Osteoblast (primary cell): ENCODE measurements at places on chromosomes 5 and 9.
A peak's percentile ranks its signal among the peaks of the same experiment; 100 is the strongest.

GRCh38 chr9:108056805-108057386, 567.3 kb upstream of the KLF4 start:
- DNase-seq = no peak

DNA sequence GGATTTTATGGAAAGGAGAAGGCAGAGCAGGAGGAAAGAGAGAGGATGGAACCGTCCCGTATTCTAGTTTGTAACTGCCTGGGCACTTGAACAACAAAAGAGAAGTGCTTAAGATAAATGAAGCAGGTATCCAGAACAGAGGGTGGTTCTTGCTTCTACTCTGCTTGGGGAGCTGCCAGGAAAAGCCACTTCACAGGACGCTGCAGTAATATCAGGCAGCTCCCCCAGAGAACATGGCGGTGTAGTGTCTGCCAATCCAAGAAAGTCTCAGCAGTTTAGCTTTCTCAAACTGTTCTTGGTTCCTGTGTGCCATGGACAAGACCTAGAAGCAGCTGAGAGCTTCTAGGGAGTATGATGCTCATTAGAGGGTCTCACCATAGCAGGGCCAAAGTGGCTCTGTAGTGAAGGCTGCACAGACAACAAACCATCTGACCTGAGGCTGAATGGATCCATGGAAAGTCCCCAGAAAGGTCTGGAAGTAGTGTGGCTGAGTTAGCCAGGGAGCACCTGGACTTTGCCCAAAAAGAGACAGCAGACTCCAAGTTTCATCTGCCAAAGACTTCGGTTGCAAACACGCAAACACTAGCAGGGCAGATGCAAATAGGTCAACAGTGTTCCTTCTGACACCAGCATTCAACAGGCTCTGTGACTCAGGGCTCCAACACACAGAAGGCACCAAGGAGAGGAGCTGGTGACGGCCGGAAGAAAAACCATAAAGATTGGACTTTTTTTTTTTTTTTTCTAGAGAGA, 72.2 kb upstream of the TNFSF8 start:
- no peak for DNase-seq

GRCh38 chr5:14277385-14278320, 134.5 kb downstream of the TRIO start:
- no peak for DNase-seq

DNA sequence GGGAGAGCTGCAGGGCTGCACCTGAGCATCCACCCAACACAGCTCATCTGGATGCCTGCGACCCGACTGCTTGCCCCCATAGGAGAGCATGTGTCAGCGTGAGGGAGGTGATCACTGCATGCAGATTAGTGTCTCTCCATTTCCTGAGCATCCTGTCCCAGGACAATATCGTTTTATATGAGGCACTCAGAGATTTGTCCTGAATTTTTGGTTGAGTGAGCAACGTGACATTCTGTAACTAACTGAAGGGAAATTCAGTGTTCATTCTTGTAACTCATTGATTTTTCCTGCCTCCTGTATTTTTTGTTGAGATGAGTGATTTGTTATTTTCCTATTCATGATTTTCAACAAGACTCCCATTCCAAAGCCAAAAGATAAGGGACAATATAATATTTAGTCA, 20.7 kb upstream of the ANKRD34B start:
- DNase-seq = no peak

GRCh38 chr5:96197347-96197746, 235.7 kb upstream of the ELL2 start:
- no peak for DNase-seq

- peak; percentile 89 for DNase-seq
Observed at GRCh38 chr5:1052641-1053390, 44.2 kb downstream of the NKD2 start.

DNA sequence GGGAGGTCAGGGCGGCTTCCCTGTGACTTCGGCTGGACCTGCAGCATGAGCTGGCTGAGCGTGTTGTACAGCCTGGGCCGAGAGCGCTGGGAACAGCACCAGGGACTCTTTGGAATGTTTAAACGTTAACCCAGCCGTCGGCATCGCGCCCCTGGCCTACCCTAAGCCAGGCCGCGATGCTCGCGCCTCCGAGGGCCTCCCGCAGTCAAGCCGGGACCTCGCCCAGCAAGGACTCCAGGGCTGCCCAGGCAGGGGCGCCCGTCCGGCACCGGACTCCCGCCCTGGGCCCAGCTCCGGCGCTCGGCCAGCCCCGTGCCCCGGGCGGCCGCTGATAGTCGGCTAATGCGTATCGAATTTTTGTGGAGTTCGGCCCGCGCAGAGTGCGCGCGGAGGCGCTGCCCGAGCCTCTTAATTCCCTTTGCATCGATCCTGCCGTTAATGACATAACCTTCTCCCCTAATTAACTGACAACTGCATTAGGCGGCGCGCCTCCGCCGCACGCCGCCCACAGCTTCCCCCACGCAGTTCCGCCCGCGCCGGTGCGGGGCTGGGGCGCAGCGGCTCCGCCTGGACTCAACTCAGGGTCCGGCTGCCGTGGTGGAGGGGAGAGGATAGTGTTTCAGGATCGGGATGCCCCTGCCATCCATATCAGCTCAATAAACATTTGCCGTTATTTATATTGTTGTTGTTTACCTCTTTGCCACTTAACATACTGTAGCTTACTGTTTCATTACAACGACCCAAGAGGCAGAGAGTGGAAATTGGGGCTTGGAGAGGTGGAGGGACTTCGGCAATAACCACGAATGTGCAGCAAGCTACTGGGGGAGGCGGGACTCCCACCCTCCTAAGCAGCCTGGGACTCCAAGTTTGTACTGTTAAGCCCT, 28.8 kb upstream of the CDC23 start:
- DNase-seq = peak; percentile 81

DNA sequence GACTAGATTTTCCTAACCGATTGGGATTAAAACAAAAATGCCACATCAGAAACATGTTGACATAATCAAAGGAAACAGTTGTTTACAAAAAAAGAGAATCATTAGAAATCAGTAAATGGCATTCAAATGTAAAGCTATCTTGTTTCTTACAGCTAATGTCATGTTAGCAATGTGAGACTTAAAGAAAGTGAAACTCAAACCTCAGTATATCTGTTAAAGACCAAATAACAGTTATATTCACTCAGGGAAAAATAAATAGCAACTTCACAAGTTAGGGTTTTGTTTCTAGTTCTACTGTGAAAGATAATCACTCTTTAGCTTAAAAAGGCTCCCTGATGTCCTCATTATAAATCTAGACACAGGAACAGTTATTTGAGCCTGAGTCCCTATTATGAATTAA, 189.3 kb upstream of the EFNA5 start:
- DNase-seq = no peak

- DNase-seq = no peak
Observed at GRCh38 chr5:96829297-96829696, 21.6 kb upstream of the ERAP1 start.

- DNase-seq = no peak
Observed at GRCh38 chr9:90795871-90796317, 5.7 kb upstream of the SYK start.

DNA sequence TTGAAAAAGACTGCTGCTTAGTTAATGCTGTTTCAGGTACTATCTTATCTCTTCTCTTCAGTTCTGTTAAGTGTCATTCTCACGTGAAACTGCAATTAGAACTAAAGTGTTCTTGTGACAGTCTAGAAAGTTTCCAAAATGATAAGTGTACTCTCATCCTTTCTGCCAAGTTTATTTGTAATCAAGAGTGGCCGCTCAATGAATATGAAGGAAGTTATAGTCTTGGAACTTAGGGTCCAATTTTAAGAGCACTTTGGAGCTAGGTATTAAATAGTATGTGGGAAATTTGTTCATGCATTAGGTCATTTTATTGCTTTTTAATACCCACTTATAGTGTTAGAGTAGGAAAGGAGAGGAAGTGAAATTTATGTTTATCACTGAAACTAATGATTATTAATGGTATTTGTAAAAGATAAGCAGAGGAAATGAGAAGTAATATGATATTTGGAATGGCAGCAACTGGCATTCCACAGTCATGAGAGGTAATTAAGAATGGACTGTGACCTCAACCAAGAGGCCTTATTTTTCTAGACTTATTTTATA, 20.4 kb downstream of the XRCC4 start:
- no peak for DNase-seq

- DNase-seq = no peak
Observed at GRCh38 chr9:10071579-10071978, 541.2 kb downstream of the PTPRD start.

- DNase-seq = no peak
Observed at GRCh38 chr9:106726070-106726815, 136.7 kb upstream of the ZNF462 start.

DNA sequence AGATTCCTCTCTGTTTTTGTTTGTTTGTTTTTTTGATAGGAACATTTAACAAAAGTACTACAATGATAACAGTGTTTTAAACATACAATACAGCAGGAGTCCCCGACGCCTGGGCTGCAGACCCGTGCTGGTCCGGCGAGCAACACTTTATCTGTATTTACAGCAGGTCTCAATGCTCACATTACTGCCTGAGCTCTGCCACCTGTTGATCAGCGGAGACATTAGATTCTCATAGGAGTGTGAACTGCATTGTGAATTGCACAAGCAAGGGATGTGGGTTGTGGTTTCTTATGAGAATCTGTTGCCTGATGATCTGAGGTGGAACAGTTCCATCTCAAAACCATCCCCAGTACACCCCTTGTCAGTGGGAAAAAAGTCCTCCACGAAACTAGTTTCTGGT, 1068.5 kb upstream of the CDH10 start:
- no peak for DNase-seq

DNA sequence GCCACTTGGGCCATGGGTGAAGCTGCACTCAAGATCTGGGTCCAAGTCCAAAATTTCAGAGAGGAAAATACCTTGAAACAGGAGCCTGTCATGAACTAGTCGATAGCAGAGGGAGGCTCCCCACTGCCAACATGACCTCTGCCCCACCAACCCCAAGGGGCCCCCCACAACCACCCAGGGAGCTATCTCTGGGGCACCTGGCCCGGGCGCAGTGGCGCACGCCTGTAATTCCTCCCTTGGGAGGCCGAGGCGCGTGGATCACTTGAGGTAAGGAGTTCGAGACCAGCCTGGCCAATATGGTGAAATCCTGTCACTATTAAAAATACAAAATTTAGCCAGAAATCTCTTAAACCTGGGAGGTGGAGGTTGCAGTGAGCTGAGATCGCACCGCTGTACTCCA, 20.1 kb upstream of the HMCN2 start:
- DNase-seq = no peak

DNA sequence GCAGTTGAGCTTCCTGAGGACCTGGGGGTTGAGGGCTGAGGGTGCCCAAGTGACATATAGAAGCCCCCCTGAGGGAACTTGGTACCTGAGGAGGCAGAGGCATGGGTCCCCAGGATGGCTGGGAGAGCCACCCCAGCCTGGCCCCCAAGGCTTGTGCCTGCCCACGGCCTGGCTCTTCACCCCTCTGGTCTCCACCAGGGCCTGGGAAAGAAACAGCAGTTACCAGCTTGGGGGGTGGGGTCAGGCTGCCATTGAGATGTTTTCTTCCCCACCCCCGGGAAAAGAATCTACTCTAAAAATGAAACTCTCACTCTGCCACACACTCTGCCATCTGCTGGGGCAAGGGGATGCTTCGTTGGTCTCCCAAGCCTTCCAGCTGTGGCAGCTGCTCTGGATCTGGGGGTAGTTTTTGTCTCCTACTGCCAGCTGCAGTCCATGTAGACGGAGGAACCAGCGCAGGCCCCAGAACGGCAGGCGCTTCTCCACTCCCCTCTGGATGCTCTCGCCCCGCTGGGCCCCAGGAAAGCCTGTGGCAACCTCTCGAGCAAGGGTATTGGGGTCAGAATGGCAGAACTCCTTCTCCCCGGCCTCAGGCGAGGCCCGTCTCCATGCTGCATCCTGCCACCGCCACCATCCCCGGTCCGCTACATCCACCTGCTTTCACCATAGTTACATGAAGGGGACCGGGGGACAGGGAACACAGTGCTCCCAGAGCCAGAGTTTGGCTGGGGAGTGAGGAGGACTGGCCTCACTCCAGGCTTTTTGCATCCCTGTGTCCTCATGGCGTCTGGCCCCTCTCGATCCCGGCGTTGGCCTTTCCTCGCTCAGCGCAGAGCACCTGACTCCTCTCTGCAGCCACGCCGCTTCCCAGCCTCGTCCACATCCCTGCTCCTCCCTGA, 123.5 kb downstream of the DAB2IP start:
- DNase-seq = peak; percentile 71

- no peak for DNase-seq
Observed at GRCh38 chr5:5025774-5026408, 114.2 kb upstream of the ADAMTS16 start.

DNA sequence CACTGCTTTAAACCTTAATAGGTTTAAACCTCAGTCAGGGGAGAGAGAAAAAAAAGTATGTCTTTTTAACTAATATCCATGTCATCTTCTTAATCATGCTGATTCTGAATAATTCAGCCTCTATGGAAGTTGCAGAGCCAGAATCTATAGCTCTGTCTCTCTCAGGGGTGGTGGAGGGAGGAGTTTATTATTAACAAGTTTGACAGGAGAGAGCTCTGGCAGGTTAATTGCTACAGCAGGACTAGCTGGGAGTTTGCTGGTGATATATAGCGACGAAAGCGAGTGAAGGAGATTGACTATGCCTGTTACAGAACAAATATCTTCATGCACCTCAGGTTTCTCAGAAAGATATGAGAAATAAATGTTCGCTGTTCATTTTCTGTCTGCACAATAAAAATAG, 586.4 kb downstream of the TLE4 start:
- DNase-seq = no peak

- peak; percentile 92 for DNase-seq
Observed at GRCh38 chr9:129465834-129466535, 154.9 kb downstream of the C9orf50 start.

DNA sequence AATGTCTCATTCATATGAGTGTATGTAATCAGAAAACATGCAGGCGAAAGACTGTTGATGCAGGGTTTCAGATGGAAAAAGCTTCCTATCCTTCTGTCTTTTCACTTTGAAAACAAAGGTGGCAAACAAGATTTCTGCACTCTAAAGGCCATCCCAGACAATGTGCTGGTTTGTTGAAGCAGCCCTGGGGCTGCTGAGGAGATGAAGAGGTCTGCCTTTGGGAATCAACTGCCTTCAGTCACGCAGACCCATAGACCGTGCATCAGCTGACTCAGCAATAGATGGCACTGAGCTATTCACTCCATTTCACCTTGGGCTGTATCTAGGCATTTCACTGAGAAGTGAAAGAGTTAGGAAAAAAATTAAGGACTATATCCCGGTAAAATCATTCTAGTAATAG, 60.5 kb upstream of the C5orf46 start:
- DNase-seq = no peak

- DNase-seq = no peak
Observed at GRCh38 chr5:158722940-158723339, 376.8 kb downstream of the EBF1 start.

- DNase-seq = no peak
Observed at GRCh38 chr9:101235105-101235866, 149.5 kb downstream of the BAAT start.

DNA sequence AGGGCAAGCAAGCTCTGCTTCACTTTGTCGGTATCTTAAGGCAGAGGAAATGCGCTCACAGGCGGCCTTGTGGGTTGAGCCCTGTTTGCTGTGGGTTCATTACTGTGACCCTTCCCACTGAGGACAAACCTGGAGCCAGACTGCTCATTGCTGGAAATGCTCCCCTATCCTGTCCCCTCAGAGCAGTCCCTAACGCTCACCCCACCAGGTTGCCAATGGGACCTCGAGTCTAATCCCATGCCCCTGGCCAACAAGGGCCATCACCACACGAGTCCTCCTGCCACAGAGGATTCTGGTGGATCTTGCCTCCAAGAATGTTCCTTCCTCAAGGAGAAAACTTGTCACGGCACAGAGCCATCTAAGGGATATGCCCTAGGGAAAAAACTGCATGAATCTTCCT, 14.6 kb downstream of the IPPK start:
- DNase-seq = peak; percentile 21
